ENCODE measurements at places on chromosomes 1 and 21. TPM values are rescaled to one million over a fixed set of nuclear protein-coding genes. Genes with fewer than 3 reads are reported as not detected.

IVL gene
- not detected for total RNA-seq

DDAH1 gene
- total RNA-seq = 31.4 TPM

SPRR1A gene
- total RNA-seq = not detected

PRDX6 gene
- 227 TPM for total RNA-seq

NTMT2 gene
- not detected for total RNA-seq

ADAMTS1 gene
- total RNA-seq = 171 TPM

RHOU gene
- 0.99 TPM for total RNA-seq

CAMK1G gene
- 2.2 TPM for total RNA-seq

PGBD5 gene
- total RNA-seq = 1.7 TPM

NUDT4B gene
- total RNA-seq = 8.3 TPM

HMCN1 gene
- 7.4 TPM for total RNA-seq

ELOA gene
- total RNA-seq = 22.7 TPM

KIRREL1 gene
- total RNA-seq = 97.7 TPM

MNDA gene
- total RNA-seq = not detected

KRTAP13-2 gene
- not detected for total RNA-seq

RCSD1 gene
- total RNA-seq = 0.87 TPM

Data from smooth muscle cell of trachea (primary cell).